ENCODE measurements at places on chromosomes 12 and 14. TPM values are rescaled to one million over a fixed set of nuclear protein-coding genes. Genes with fewer than 3 reads are reported as not detected.

Gene PPM1H
- 0.49 TPM for total RNA-seq

Gene MAPK1IP1L
- total RNA-seq: 118 TPM

Gene TNFRSF1A
- 103 TPM for total RNA-seq

Gene KLRC1
- not detected for total RNA-seq

- H3K27me3 ChIP-seq: no peaks in the 10 kb centered on the region
- no peak overlapping the region for H3K4me3 ChIP-seq
- H3K36me3 ChIP-seq: no peaks in the 10 kb centered on the region
- no peaks in the 10 kb centered on the region for H3K4me1 ChIP-seq
- no peak for DNase-seq
Observed at GRCh38 chr14:105910426-105910825, 384.0 kb downstream of the TMEM121 start.

Gene AMDHD1
- 0.47 TPM for total RNA-seq

Gene MON2
- 57.4 TPM for total RNA-seq

DNA sequence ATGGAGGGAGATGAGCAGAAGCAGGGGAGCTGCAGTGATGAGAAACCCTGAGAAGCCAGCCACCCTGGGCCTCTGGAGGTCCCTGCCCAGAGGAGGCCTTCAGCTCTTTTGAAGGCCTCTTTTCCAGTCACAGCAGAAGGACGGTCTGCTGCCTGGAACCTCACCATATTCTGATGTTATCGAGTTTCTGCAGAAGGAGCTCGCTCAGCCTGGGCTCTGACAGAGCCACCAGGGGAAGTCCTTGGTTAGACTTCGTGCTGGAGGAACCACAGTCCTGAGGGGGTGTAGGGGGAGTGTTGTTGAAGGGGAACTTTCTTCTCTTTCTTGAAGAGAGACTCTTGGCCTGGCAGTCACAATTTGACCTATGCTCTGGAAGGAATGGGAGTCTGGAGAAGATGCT, 25.1 kb upstream of the BATF start:
- H3K27me3 ChIP-seq: no peaks in the 10 kb centered on the region
- H3K36me3 ChIP-seq: no peaks in the 10 kb centered on the region
- no peak overlapping the region for H3K4me3 ChIP-seq
- no peaks in the 10 kb centered on the region for H3K4me1 ChIP-seq

DNA sequence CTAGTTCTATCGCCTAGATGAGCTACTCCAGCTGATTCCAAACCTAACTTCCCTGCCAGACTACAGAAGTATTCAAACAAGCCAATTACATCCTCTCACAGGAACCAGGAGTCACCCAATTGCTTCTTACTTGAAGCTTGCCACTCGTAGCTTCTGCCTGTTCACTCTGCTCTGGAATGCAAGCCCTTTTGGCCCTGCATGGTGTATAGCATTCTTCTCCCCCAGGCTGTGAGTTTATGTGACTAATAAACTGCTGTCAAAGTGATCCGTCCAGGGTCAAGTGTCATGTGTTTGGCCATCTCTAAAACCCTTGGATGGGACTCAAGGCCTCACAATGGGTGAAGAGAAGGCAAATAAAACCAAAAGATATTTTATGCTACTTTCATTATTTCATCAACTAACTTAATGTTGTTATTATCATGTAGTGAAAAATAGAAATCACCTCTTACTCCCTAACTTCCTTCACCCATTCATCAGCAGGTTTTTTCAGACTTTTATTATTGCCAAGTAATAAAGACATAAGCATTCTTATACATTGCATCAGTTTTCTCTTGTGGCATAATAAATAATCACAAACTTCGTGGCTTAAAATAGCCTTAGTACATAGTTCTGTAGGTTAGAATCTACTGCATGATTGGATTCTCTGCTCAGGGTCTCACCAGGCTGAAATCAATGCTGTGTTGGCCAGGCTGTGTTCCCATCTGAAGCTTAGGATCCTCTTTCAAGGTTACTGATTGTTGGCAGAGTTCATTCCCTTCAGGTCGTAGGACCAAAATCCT, 1981.7 kb upstream of the FLRT2 start:
- peak; percentile 19 for DNase-seq
- no peaks in the 10 kb centered on the region for H3K36me3 ChIP-seq
- peaks cover 16% of the 10 kb centered on the region for H3K4me1 ChIP-seq

- DNase-seq: no peak
- H3K4me1 ChIP-seq: peaks cover 12% of the 10 kb centered on the region
- no peaks in the 10 kb centered on the region for H3K27me3 ChIP-seq
- H3K27ac ChIP-seq: no peak overlapping the region
Observed at GRCh38 chr14:67555518-67556090, 22.5 kb downstream of the PLEKHH1 start.

- H3K27me3 ChIP-seq: no peaks in the 10 kb centered on the region
- H3K4me1 ChIP-seq: peaks cover 15% of the 10 kb centered on the region
Observed at GRCh38 chr14:80926397-80927082, 15.0 kb downstream of the CEP128 start.

GRCh38 chr12:17982556-17982955, 107.4 kb downstream of the RERGL start:
- no peaks in the 10 kb centered on the region for H3K36me3 ChIP-seq
- no peaks in the 10 kb centered on the region for H3K4me1 ChIP-seq
- peak; percentile 10 for DNase-seq
- no peak overlapping the region for H3K27ac ChIP-seq
- peaks cover 80% of the 10 kb centered on the region for H3K27me3 ChIP-seq
- no peak overlapping the region for H3K4me3 ChIP-seq

Gene IL31
- not detected for total RNA-seq

- no peak overlapping the region for H3K27ac ChIP-seq
- DNase-seq: no peak
- H3K4me3 ChIP-seq: no peak overlapping the region
- H3K36me3 ChIP-seq: no peaks in the 10 kb centered on the region
Observed at GRCh38 chr12:129075460-129076208, 222.4 kb downstream of the GLT1D1 start.

DNA sequence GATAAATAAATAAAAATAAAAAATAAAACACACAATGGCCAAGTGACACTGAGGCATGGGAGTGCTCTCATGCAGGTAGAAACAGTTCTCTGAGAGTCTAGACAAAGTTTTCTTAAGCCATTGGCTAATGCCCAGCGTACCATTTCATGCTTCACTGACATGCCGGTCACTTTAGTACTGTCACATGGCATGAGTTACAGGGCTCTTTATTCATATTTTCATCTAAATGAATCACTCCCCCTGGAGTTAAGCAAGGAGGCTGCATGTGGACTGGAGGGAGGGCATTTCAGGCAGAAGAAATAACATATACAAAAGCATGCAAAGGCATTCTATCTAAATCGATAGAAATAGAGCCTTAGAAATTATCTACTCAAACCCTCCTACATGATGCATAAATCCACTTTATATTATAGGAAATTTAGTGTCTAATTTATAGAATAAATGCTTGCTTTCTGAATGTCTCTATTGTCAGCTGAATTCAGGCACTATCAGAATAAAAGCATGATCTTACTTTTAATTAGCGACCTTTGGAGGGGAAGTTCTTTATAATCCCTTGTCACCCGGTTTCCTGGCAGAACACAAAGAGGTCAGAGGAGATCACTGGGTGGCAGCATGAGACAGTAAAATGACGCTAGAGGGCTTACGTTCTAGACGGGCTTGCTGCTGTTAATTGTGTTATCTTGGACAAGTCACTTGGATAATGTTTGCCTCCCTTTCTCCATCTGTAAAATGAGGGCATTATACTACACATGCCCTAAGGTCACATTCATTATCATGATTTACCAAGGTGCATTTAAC, 17.5 kb downstream of the DYRK4 start:
- H3K36me3 ChIP-seq: no peaks in the 10 kb centered on the region
- no peaks in the 10 kb centered on the region for H3K4me1 ChIP-seq
- no peak overlapping the region for H3K27ac ChIP-seq
- H3K4me3 ChIP-seq: no peak overlapping the region
- DNase-seq: no peak
- no peaks in the 10 kb centered on the region for H3K27me3 ChIP-seq

DNA sequence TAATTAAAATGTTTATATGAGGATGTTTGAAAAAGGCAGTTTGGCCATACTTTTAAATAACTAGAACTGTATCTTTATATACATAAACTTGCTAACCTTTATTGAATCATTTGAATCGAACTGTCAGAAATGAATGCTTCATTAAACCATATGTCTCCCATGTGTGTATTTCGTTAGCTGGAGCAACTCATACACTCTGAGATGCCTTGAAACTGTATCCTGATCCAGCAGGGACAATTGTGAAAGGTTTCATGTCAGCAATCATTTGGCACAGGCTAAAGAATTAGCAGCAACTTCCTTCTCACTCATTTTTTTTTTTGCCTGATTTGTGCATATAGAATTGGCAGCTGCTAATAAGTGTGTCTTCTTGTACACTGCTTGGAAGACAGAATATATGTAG, 109.9 kb downstream of the NAV3 start:
- peak overlapping the region; percentile 84 for H3K27ac ChIP-seq
- peak overlapping the region; percentile 64 for H3K4me3 ChIP-seq
- H3K27me3 ChIP-seq: no peaks in the 10 kb centered on the region

Gene STYX
- total RNA-seq: 15.5 TPM

DNA sequence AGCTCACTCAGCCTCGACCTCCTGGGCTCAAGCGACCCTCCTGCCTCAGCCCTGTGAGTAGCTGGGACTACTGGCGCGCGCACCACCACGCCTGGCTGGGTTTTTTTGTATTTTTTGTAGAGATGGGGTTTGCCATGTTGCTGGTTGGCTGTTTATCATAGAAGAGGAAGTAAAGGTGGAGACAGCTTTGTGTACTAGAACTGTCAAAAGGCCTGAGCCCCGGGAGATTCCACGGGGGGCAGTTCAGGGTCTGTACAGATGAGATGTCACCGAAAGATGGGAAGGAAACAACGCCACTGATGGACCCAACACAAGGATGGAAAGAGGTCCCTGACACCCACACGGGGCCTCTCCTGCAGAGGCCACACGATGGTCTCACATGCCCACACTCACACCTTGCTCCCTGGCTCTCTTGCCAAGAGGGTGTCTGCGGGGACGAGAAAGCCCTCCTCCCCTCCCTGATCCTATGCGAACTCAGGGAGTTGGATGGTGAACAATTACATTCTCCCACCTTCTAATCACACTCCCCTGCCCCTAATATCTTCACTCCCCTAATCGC, 66.6 kb downstream of the KDM2B start:
- no peak for DNase-seq
- H3K27me3 ChIP-seq: no peaks in the 10 kb centered on the region
- H3K36me3 ChIP-seq: peaks cover 6% of the 10 kb centered on the region
- no peaks in the 10 kb centered on the region for H3K4me1 ChIP-seq

- no peaks in the 10 kb centered on the region for H3K36me3 ChIP-seq
- no peaks in the 10 kb centered on the region for H3K27me3 ChIP-seq
Observed at GRCh38 chr12:2151391-2151790, 98.6 kb downstream of the CACNA1C start.

DNA sequence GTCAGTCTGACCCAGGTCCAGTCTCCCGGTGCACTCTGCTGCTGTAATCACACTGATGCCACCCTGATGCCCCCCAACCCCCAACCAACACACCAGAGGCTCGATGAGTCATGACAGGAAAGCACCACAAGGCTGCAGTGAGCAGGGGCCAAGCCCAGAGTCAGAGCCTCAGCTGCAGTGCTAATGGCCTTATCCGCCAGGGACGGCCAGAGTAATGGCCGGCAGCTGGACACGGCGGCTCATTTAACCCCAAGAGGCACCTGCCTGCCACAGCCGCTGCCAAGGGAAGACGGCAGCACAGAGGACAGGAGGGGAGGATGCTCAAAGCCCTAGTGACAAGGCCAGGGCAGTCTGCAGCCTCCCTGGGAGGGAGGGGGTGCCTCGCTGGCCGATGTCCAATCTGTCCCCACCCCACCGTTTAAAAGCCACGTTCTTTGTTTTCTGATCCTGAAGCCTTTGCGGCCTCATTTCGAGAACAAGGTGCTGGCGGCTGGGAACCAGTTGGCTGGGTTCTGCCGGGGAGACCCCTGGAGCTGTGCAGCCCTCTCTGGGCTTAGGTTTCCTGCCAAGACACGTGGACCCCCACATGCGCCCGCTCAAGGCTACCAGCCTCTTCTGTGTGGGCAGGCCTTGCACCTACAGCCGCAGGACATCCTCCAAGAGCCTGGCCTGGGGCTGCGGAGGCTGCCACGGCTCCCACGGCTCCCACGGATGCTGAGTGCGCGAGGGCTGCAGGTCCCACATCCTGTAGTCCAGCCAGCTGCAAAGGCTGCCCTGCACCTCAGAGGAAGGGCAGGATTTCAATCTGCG, 13.1 kb downstream of the CCDC85C start:
- H3K27ac ChIP-seq: no peak overlapping the region
- peak; percentile 30 for DNase-seq
- H3K4me1 ChIP-seq: peaks cover 15% of the 10 kb centered on the region
- no peaks in the 10 kb centered on the region for H3K27me3 ChIP-seq
- no peak overlapping the region for H3K4me3 ChIP-seq

DNA sequence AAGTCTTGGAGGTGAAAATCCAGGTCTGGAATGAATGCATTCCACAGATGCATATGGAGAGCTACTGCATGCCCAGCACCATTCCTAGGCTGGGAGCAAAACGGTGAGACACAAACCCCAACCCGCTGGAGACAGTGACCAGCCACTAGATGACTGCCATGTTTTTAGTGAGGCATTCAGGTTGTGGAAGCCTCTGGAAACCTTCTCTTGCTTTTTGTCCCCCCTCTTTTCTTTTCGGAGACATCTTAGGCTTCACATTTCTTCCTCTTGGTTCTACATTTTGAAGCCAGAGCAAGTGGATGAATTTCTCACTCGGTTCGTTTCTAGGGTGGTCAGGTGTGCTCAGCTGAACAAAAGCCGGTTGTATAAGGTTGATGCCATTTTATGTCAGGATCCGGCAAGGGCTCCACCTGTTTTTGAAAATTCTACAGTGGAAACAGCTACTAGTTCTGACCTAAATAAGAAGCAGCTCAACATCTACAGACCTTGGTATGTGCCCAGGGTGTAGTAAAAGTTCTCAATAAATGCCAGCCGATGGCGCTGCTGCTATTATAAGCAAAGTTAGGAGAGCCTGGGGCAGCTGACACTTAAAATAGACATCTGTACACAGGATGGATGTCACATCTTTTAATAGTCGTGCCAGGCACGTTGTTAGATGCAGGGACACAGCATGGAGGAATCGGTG, 1.8 kb upstream of the ZNF839 start:
- peak overlapping the region; percentile 69 for H3K27ac ChIP-seq
- H3K36me3 ChIP-seq: peaks cover 14% of the 10 kb centered on the region
- H3K4me3 ChIP-seq: peak overlapping the region; percentile 93
- H3K4me1 ChIP-seq: peaks cover 16% of the 10 kb centered on the region

DNA sequence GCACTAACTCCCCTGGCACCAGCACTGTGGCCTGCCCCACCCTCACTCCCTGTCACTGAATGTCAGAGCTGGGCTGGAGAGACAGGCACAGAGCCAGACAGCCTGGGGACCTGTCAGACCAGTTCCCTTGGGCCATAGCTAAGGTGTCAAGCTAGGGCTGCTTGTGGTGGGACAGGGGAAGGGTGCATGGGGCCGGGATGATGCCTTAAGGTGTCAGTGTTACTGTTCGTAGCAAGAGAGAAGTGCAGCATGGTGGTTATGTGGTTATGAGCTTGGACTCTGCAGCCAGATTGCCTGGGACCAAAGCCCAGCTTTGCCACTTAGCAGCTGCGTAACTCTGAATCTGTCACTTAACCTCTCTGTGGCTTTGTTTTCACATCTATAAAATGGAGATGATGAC, 3.8 kb downstream of the RAPGEF3 start:
- peaks cover 6% of the 10 kb centered on the region for H3K36me3 ChIP-seq
- H3K27me3 ChIP-seq: no peaks in the 10 kb centered on the region
- H3K27ac ChIP-seq: no peak overlapping the region
- peaks cover 32% of the 10 kb centered on the region for H3K4me1 ChIP-seq
- H3K4me3 ChIP-seq: no peak overlapping the region

- peak; percentile 94 for DNase-seq
- H3K27me3 ChIP-seq: no peaks in the 10 kb centered on the region
- H3K36me3 ChIP-seq: no peaks in the 10 kb centered on the region
Observed at GRCh38 chr12:106288494-106289195, 13.9 kb upstream of the TCP11L2 start.

- H3K4me1 ChIP-seq: no peaks in the 10 kb centered on the region
- no peak overlapping the region for H3K4me3 ChIP-seq
- H3K36me3 ChIP-seq: no peaks in the 10 kb centered on the region
- H3K27me3 ChIP-seq: no peaks in the 10 kb centered on the region
Observed at GRCh38 chr12:11307143-11307542, 3.1 kb downstream of the PRB4 start.
